ENCODE measurements at places on chromosomes 1 and 21.

DNA sequence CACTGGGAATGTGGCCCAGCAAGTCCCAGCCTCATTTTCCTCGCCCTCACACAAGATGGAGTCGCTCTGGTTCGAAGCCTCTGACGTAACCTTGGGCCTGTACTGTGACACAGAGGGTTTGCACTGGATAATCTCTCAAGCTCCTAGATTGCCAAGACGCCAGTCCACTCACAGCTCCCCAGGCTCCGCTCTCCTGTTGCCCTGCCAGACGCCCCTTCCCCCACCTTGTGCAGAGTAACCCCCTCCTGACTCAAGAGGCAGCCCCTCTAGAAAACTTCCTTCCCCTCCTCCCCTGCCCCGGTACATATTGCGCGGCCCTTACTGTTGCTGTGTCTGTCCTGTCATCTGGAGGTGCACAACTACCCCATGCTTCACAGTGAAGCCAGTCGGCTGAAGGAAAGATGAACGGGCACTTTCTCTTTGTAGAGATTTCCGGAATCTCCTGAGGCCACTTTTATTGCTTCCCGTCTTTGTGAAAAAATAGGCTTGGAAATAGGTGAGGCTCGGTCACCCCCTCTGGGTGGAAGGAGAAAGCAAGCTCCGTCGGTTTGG is 981 bp upstream of the KIAA1614 start:
- no peak for DNase-seq

- no peak for DNase-seq
Measured at GRCh38 chr1:189036628-189037027, 1441.0 kb downstream of the BRINP3 start.

GRCh38 chr1:27418326-27419185 is 26.1 kb downstream of the GPR3 start:
- DNase-seq: peak; percentile 72

- DNase-seq: no peak
Measured at GRCh38 chr1:154839691-154840090, 30.4 kb downstream of the KCNN3 start.

DNA sequence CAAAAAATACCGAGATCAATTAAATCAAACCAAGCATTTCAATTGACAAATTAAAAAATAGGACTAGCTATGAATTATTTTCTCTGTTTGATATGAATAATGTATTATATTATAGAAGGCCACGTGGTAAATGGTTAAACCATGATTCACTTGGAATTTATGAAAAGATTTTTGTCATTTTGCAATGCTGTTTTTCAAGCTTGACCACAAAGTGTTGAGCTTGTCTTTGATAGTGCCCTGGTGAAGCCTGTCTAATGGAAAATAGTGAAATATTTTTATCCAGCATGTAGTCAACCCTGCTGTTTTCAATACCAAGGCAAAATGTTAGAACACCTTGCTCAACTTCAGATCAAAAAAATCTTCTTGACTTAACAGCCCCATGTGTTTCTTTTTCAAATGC is 288.0 kb upstream of the PRMT6 start:
- no peak for DNase-seq
